ENCODE measurements at places on chromosomes 1 and 21.

GRCh38 chr1:95832370-95832769, 598.4 kb downstream of the RWDD3 start:
- no peak for DNase-seq

- DNase-seq = no peak
Measured at GRCh38 chr1:53603431-53603830, 135.5 kb downstream of the GLIS1 start.

DNA sequence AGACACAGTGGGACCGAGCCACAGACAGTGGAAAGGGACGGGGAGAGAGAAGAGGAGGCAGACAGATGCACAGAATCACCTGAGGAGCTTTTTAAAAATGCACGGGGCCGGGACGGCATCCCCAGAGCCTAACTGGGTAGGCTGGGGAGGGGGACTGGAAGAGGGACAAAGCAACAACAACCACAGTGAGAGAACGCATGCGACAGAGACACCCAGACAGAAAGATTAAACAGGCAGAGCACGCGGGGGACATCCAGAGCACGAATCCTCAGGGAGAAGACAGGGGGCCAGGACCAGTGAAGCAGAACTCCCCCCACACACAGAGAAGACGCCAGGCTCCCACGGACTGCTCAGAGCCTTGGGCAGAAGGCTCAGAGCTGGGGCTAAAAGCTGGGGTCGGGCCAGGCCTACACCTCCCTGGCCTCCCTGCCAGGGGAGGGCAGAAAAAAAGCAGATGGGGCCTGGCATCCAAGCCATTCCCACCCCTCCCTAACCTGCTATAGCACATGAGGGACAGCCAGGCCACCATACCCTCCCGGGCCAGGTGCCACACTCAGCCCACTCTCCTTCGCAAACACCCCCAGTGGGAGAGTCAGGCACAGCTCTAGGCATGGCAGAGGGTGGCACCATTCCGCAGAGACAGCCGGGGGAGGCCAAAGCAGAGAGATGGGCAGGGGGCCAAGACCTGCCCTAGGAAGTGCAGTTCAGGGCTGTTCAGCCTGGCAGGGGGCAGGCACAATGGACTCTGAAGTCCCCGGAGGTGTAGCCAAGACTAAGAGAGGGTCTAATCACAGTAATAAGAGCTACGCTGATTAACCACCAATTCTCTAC, 29.8 kb upstream of the COL16A1 start:
- DNase-seq = no peak

GRCh38 chr1:5832916-5833895, 159.0 kb downstream of the NPHP4 start:
- DNase-seq = no peak

DNA sequence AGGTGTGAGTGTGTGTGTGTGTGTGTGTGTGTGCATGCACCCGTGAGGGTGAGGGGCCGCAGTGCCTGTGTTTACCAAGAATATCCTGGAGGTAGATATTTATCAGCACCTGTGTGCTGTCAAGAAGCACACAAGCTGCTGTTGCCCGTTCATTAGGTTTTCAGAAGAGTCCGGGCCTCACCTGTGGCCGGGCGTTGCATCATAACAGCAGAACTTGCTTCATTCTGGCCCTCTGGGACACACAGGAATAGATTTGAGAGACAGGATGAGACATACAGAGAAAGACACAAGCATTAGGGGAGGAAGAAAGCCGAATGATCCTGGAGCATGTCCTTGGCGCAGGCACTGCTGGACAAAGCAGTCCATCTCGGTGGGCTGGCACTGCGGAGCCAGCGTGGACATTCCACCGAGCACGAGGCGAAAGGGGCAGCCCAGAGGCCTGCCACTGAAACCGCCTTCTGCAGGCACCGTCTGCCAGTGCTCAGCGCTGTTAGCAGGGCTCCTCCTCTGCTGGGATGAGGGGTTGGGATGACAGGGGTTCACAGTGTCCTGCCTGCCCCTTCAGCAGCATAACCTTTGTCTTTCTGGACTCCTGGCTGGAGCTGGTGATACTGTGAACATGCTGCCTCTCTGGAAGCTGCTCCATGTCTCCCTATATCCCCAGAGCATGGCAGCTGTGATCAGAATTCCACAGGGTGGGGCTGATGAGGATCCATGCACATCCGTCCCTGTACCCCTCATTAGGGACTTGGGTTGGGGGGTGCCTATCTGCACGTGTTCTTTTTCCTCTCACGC, 81.1 kb downstream of the PEX14 start:
- no peak for DNase-seq

DNA sequence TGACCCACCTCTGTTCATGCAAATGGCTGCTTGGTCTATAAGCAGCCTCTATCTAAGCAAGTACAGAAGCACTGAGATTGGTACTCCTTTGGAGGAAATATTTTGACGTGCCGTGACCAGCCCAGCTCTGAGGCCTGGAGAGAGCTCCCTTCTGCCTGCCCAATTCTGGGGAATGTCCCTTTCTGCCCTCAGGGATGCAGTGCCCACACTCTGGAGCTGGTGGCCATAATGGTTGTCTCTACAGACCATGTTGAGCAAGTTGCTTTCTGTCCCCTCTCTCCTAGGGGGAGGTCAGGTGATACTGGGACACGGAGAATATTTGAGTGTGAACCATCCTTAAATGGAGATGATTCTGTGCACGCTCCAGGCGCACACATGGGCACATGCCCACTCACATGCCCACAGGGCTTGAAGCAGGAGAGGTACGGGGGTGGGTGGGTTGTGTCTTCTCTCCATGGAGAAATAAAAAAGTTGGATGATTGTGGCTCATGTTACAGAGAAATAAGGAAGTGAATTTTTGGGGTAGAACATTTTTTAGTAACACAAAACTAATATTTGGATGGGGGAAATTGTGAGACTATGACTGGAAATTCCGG, 13.9 kb upstream of the ALPL start:
- no peak for DNase-seq

GRCh38 chr1:24970926-24971875, 41.1 kb upstream of the RUNX3 start:
- no peak for DNase-seq

DNA sequence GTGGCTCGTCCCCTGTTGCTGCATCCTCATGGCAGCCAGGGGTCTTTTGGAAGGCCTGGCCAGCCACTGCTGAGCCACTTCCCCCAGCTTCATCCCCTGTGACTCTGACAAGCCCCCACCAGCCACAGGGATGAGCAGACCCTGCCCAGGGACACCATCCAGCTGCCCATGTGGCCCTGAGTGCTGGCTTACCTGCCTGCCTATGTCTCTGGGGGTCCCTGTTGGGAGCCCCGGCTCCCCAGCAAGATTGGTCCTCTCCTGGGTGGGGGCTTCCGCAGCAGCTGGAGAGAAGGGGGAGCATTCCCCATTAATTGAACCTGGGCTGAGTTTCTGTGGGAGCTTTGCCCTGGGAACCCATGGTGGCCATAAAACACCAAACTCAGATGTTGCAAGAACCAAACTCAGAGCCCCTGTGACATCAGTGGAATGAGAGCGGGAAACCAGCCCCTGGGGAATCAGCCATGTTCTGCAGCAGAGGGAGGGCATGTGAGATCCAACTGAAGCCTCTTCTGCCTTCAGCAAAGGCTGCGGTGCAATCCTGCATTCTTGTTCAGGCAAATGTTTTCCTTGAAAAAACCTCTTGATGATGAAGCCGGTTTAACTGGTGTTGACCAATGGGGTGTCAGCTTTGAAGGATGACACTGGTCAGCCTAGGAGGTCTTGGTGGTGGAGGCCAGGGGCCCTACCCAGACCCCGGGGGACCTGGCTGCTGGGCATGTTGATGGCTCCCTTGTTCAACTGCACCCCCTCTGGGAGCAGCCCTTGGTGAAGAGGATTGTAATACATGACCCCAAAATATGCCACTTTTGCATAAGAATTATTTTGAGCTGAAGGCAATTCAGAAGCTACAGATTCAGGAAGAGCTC, 28.3 kb upstream of the COL18A1 start:
- DNase-seq = no peak

DNA sequence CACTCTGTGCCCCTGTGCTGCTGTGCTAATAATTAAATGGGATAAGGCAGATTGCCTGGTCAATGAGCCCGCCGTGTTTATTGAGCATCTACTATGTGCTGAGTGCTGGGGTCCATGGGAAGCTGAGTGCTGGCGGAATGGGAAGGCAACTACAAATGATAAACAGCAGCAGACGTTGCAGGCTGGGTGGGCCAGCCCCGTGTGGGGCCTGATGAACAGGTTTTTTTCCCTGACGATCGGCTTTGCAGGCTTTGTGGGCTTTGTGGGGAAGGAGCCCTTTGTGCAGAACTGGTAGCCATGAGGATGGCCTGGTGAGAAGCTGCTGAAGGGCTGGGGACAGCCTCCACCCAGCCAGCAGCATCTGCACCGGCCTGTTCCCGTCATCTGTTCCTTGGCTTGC, 3.5 kb downstream of the PDE9A start:
- DNase-seq = no peak

- DNase-seq = no peak
Measured at GRCh38 chr21:46113497-46114176, 15.7 kb downstream of the COL6A2 start.

DNA sequence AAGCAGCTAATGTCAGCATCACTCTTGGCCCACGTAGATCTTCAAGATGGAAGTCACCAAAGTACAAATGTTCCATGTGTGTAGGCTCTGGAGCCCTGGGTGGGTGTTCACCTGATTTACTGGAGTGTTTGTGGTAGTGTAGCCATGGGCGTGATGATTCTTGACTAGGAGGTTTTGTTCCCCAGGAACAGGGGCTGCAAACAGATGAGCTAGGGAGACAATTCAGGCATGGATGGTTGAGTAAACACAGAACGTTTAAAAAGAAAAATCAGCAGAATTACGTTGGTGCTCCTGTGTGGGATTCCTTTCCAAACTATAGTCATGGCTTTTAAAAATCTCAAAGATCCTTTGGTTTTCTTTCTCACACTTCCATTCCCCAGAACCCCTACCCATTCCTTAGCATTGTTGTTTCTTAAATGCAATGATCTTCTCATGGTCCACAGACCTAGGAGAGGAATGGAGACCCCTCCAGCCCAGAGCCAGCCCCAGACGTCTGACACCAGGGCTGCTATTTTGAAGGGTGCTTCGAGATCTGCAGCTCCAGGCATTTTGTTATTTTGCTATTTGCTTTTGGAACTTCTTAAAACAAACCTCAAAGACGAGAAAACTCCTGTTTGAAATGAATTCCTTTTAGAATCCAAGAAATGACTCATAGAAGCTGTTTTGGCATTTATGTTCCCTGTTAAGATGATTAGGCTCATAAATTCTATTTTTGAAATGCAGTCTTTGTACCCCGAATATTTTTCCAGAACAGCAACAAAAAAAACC, 115.1 kb downstream of the ETS2 start:
- DNase-seq = peak; percentile 77

- DNase-seq = no peak
Measured at GRCh38 chr21:22516230-22516629, 1518.0 kb downstream of the NCAM2 start.

DNA sequence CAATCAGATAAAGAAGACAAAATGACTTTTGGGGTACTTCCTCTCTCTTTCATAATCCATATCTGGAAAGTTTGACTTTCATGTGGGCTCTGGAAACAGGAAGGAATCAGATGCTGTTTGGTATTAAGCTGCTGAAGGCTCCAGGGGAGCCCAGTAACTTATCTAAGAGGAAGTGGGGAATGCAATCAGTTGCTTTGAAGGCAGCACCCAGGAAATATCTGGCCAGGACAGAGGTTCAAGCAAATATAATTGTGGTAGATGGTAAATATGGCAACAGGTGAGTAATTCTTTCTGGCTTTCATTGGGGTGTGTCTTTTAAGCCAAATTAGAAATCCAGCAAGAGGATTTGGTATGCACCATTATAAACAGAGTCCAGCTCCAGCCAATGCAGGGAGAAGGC, 44.4 kb downstream of the COLGALT2 start:
- no peak for DNase-seq

DNA sequence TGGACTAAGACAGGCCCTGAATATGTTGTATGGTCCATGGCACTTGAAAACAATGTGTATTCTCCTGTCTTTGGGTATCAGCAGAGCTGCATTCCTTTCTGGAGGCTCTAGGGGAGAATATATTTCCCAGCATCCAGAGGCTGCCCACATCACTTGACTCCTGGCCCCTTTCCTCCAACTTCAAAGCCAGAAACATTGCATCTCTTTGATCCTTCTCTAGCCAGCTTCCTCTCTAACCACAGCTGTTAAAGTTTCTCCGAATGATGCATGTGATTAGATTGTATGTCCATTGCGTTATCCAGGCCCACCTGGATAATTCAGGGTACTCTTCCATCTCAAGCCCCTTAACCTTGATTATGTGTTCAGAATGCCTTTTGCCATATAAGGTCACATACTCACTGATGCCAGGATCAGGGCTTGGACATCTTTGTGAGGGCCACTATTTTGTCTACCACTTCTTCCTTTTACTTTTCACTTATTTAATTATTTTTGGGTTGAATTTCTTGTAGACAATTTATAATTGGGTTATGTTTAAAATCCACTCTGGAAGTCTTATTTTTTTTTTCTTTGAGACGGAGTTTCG, 5.3 kb downstream of the CHD1L start:
- no peak for DNase-seq

DNA sequence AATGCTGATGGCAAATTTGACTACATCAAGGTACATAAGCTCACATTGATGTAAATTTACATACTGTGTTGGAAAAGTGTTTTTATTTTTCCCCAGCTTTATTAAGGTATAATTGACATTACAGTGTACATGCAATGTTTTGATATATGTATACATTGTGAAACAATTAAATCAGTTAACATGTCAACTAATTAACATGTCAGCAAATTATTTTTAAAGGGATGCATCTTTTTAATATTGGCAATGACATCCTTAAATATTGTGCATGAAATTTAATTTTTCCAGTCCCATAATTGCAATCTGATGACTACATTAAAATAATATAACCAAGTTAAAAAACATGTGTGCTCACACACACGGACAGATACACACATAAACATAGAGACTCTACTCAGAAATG, 9.4 kb downstream of the EFCAB7 start:
- no peak for DNase-seq

GRCh38 chr1:170853302-170853701, 82.0 kb upstream of the MROH9 start:
- DNase-seq = no peak

DNA sequence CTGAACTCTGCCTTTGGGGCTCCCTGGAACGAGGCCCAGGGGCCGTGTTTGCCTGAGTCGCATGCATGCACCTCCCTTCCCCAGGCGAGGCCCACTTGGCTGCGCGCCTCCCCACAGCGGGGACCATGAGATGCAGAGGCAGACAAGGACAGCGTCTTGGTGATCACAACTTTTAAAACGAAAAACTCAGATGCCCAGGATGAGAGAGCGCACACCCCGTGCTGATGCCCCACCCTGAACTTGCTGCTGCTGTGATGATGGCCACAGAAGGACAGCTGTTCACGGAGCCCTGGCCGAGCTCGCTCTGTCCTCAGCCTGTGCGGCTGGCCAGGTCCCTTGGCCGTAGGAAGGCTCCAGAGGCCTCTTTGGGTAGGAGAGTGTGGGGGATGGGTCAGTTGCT, 11.4 kb upstream of the PRMT2 start:
- DNase-seq = no peak

GRCh38 chr1:87834941-87835340, 506.3 kb downstream of the LMO4 start:
- no peak for DNase-seq

- no peak for DNase-seq
Measured at GRCh38 chr1:203776636-203777035, 11.7 kb downstream of the LAX1 start.

GRCh38 chr1:11563560-11564069, 84.7 kb downstream of the DISP3 start:
- no peak for DNase-seq

GRCh38 chr1:102572637-102573036, 535.7 kb downstream of the COL11A1 start:
- no peak for DNase-seq

Data from muscle of back (tissue), 13 donors.